ENCODE measurements at places on chromosomes 13 and 19.

GRCh38 chr13:19910336-19911072, 47.1 kb upstream of the ZMYM5 start:
- no peak for DNase-seq

DNA sequence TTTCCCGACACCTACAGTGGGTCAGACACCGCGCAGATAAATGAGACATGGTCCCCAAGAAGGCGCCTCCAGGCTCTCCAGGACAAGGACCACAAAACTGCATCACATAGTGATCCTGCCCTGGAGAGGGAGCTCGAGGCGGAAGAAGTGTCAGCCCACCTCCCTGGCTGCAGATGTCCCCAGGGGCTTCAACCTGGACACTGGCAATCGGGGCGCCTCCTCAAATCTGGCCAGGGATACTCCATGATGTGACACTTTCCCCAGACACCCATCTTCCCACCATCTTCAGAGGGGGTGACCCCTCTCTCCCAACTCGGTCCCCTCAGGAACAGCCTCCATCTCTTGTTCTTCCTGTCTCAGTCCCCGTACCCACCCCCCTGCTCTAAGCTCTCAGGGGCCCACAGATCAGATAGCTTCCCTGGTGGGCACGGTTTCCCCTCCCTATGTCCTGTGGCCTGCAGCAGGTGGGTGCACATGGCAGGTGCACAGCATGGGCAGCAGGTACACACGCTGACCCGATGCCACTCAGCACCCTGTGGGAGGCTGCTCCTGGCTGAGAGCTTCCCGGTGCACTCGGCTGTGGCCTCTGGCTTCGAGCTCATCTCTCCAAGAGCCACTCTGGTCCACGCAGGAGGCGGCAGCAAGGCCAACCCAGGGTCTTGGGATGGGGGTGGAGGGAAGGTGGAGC, 61.2 kb downstream of the PEPD start:
- no peak for DNase-seq

DNA sequence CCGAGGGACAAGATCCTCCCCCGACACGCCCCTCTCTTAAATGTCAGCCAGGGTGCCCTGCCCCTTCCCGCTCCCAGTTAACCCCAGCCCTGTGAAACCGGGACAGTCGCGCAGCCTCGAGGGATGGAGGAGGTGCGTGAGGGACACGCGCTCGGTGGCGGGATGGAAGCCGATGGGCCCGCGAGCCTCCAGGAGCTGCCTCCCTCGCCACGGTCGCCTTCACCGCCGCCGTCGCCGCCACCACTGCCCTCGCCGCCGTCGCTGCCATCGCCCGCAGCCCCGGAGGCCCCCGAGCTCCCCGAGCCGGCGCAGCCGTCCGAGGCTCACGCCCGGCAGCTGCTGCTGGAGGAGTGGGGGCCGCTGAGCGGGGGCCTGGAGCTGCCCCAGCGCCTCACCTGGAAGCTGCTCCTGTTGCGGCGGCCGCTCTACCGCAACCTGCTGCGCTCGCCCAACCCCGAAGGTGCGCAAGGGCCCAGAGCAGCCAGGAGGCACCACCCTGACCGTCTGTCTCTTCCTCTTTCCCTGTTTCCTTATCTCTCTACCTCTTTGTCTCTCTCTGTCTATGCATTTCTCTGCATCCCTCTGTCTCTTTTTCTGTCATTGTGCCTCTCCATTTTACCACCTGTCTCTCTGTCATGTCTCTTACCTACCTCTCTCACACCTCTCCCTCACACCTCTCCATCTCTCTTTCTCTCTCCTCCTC, at the start of gene NCCRP1:
Gene NCCRP1 (plus strand): TSS at position 105 of the 703 bp plus-strand sequence. CDS start 19 bp downstream, at position 124.
- DNase-seq: no peak

- no peak for DNase-seq
Observed at GRCh38 chr13:93758575-93758974, 532.0 kb downstream of the GPC6 start.

DNA sequence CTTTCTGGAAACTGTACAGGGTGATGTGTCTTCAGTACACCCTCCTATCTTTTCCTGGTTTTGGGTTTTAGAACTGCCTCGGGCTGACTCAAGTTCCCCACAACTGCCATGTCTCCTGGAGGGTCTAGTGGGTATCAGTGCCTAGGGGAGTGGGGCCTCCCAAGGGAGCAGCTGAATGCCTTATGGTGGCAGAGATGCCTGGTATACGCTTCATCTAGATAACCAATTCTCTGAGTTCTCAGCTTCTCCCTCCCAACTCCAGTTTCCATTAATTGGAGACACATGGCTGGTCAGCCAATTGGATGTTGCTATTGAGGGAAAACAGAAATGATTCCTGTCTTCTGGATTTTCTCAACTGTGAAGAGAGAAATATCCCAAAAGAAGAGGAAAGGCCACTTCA, 12.8 kb downstream of the ZNF439 start:
- DNase-seq: no peak

GRCh38 chr13:62583466-62583865, 1167.8 kb upstream of the PCDH20 start:
- no peak for DNase-seq

GRCh38 chr13:44433863-44434765, 60.5 kb downstream of the SERP2 start:
- DNase-seq: no peak

GRCh38 chr13:51213173-51213728, 8.9 kb upstream of the FAM124A start:
- no peak for DNase-seq
